Esophagus squamous epithelium (tissue), 5 donors: ENCODE measurements at places on chromosomes 5 and 9. TPM values are rescaled to one million over a fixed set of nuclear protein-coding genes. Genes with fewer than 3 reads are reported as not detected.

The TRIM14 gene
- total RNA-seq, result 21.0 TPM

The TAF1L gene
- not detected for total RNA-seq

DNA sequence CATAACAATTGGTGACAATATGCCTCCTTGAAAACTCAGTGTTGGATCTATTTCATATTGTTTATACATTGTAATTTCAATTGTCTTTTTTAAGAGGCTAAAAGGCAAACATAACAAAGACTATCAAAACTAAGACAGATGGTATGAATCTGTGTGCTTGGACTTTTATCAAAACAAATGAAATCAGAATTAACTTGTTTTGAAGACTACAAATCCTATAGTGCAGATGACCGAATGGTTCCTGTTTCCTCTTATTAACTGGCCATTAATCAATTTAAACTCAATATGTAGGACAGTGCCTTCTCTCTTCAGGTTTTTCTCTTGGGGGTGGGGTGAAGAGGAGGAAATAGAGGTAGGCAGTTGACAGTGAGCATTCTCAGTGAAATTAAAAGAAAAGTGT is 366.9 kb upstream of the GRAMD2B start:
- no peak for DNase-seq

GRCh38 chr9:109792951-109793546 is 13.1 kb downstream of the PALM2AKAP2 start:
- no peak for DNase-seq

DNA sequence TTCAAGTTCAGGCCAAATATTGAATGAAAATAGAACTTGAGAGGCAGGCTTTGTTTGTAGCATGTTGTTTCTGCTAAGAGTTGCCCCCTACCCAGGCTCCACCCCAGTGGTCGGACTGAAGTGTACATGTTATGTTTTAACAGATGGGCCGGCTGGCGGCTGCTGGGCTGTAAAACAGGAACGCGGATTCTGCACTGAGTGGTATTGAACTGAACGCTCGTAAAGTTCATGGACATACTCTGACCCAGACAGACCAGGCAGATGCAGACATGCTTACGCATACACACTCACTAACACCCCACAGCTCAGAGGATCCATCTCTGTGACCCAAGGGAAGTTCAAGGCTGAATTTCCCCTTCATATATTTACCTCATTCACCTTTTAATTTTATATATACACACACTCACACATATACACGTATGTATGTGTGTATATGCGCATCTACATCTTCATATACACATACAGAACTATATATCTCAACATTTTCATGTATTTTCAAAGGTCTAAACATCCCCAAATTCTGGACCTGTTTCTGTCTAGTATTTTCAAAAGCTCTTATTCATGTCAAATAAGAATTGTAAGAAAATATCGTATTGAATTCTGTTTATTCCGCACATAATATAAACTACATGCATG is 1.4 kb downstream of the MARCHF3 start:
- peak; percentile 6 for DNase-seq

DNA sequence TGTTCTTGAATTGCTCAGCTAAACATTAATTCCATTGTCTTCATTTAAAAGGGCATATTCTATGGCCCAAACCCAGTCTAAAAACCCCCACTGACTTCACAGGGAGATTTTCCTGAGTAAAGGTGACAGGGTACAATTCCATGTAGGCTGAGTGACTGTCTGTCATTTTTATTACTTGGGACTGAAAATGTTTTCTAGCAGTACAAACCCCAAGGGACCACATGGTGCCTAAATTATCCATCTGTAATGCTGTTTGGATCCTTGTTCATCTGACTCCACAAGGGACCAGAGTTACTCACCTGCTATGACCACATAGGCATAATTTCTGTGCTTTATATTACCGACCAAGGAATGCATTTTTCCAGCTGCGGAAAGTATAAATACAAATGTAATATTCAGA is 349.1 kb downstream of the ZNF608 start:
- no peak for DNase-seq

GRCh38 chr9:111957856-111958631 is 61.4 kb downstream of the UGCG start:
- no peak for DNase-seq

- DNase-seq, result no peak
These were observed 34.7 kb downstream of the RNF145 start for GRCh38 chr5:159174511-159175168.

- no peak for DNase-seq
These were observed 456.7 kb downstream of the ZNF608 start for GRCh38 chr5:124289641-124290311.

DNA sequence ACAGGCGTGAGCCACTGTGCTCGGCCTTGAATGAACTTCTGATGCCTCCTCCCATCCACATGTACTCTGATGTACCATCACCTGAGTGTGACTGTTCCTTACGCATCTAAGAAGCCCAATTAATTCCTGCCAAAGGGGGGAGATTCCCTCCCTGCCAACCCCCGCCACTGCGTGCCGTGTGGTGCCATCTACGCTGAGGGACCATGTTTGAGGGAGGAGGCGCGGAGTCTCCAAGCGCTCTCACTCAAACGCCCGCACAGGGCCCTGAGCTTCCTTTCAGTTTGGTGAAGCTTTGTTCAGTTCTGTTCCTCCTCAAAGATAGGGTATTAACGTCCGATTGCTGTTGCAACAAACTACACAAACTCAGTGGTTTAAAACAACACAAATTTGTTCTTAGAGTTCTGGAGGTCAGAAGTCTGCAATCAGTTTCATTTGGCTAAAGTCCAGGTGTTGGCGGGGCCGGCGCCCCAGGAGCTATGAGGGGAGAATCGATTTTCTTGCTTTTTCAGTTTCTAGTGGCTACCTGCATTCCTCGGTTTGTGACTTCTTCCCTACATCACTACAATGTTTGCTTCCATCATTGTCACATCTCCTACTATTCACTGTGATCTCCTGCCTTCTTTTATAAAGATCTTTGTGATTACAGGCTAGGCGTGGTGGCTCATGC is 13.9 kb upstream of the PRXL2C start:
- no peak for DNase-seq

The BRINP1 gene
- 1.4 TPM for total RNA-seq

The GRM6 gene
- total RNA-seq, result not detected

- no peak for DNase-seq
These were observed 141.4 kb downstream of the EBF1 start for GRCh38 chr5:158958021-158958994.

DNA sequence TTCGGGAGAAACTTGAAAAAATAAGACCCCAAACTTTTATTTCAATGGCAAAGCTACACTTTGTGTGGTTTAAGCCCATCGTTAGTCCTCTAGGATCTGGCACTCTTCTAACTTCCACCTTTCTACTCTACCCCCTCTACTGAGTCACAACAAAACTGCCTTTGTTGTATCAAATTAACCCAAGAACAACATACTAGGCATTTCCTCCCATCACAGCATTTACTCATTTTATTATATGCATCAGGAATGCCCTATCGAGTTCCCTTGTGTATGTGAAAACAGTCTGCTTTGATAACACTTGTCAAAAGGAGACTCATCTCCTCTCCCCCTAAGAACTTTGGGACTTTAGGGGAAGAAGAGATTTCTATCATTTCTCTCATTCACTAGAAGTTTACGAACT is 158.9 kb upstream of the FREM1 start:
- no peak for DNase-seq

GRCh38 chr5:155943516-155944407 is 383.2 kb upstream of the SGCD start:
- DNase-seq, result no peak

DNA sequence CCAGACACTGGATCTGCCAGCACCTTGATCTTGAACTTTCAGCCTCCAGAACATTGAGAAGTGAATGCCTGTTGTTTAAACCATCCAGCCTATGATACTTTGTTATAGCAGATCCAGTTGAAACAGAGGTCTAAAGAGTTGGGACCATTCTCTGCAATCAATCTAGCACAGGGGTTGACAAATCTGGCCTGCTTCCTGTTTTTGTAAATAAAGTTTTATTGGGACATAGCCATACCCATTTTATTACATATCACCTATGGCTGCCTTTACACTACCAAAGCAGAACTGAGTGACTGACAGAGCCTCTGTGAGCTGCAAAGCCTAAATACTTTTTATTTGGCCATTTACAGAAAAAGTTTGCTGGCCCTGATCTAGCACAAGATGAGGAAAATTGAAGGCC is 62.0 kb downstream of the BARX1 start:
- DNase-seq, result no peak

The SCGB3A2 gene
- not detected for total RNA-seq

The STOM gene
- total RNA-seq, result 147 TPM

DNA sequence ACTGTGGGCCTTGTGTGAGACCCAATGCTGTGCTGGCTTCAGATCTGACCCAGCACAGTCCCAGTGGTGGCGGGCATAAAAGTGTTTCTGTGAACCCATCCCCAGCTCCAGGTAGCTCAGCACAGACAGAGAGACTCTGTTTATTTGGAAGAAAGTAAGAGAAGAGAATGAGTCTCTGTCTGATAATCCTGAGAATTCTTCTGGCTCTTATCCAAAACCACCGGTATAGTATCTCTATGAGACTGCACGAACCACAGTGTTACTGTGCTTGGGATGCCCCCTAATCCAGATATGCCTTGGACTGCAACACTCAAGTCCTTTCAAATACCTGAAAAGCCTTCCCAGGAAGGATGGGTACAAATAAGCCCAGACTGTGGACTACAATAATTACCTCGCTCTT is 1660.8 kb upstream of the ACO1 start:
- DNase-seq, result no peak

The GNA14 gene
- 3.0 TPM for total RNA-seq

- no peak for DNase-seq
These were observed 131.3 kb upstream of the CCDC180 start for GRCh38 chr9:97176206-97176605.

DNA sequence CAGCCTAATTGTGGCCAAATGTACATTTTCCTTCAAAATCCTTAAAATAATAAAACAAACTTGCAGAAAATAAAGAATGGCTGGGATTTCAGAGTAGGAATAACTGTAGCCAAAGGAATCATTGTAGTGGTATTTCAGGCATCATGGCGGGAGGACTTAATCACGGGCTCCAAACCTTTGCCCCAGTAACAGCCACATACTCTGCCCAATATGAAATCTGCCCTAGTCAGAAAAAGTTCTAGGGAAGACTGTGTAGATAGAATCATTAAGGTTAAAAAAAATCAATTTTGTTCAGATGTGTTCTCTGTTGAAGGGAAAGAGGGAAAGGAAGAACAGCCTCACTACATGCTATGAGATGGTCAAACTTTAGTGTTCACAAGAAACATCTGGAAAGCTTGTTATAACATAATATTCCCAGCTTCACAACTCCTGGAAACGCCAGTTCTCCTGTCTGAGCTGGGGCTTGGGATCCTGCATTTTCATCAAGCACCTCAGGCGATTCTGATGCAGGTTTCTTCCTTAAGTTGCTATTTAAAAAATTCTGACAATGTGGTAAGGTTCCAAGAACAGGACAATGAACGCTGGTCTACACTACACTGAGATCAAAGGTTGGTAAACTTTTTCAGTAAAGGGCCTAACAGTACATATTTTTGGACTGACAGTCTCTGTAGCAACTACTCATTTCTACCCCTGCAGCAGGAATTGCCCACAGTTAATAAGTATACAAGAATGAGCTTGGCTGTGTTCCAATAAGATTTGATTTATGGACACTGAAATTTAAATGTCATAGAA is 87.9 kb downstream of the CEMIP2 start:
- no peak for DNase-seq

GRCh38 chr5:9405196-9405754 is 140.6 kb downstream of the SEMA5A start:
- DNase-seq, result no peak

The CCL27 gene
- not detected for total RNA-seq

DNA sequence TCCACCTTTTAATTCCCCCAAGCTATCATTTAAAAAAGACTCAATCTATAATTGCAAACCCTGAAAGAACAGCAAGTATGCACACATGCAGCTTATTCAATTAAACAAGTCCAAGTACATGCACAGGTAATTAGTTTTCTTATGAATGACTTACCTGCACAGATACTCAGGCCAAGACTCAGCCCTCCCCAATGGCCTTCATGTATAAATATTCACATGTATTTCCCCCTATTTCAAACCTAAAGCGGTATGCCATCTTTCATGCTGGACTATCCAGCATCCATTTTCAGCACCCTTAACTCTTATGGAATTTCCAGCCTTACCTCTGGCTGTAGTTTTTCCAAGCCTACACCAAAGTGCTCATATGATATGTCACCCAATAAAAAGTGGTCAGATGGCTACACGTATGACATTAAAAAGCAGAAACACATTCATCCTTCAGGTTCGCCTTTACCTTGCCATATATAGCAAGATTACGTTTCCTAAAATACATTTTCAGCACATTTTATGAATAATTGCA is 205.5 kb downstream of the MEF2C start:
- DNase-seq, result no peak

The DIPK1B gene
- 6.3 TPM for total RNA-seq

GRCh38 chr5:153998010-153998409 is 40.7 kb downstream of the FAM114A2 start:
- no peak for DNase-seq
